NCI-H748 treated with DMSO at 0.1 percent for 48 hours (cell line): ENCODE measurements at places on chromosomes 1 and 21.

DNA sequence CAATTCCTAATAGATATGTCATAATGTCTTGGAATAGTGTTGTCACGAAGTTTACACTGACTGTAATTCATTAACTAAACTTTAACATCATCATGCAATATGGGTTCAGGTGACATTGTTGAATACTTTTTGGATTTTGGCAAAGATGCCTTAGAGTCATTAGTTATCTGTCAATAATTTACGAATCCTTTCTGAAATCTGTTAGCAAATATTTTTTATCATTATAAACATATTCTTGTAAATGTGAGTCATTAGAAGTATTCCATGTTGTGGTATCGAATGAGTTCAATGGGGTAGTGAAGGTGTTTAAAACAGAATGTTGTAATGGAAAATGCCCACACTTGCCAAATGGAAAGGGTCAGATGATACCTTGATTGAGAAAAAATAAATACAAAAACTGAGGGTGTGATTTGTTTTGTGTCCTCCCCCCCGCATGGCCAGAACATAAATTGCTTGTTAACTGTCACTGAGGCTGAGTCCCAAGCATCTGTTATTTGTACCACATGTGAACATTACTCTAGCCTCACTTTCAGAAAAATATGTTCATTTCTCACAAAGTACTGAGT is 5.2 kb upstream of the NR5A2 start:
- no peak for DNase-seq

- DNase-seq: no peak
Measured at GRCh38 chr1:36067871-36068270, 16.0 kb upstream of the TEKT2 start.

GRCh38 chr1:26289158-26290059 is 9.5 kb downstream of the SH3BGRL3 start:
- no peak for DNase-seq

- DNase-seq: no peak
Measured at GRCh38 chr1:224262373-224263054, 67.5 kb downstream of the NVL start.

- DNase-seq: peak; percentile 43
Measured at GRCh38 chr1:203287109-203287893, 18.0 kb upstream of the BTG2 start.

DNA sequence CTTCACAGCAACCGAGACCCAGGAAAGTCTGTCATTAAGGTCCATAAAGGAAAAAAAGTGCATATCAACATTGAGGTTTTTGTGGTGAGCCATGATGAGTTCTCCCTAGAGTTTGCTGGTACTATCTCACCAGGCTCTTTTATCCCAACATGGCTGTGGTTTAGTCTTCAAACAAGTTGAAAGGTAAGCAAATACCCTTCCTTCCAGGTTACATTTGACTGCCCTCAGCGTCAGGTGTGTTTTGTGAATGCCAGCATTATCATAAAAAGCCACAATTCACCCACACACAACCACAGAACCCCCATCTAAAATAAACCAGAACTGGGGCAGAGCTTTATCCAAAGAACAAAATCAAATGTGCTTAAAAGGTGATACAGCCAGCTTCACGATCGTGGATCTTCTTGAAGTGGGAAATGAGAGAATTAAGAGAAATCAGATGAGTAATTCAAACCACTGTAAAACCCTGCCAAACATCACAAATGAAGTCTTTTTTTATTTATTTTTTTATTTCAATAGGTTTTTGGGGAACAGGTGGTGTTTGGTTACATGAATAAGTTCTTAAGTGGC is 64.7 kb downstream of the SETD4 start:
- DNase-seq: no peak

GRCh38 chr1:89739013-89739843 is 81.6 kb upstream of the LRRC8D start:
- no peak for DNase-seq

GRCh38 chr1:182493063-182493462 is 43.1 kb downstream of the RGSL1 start:
- no peak for DNase-seq

- DNase-seq: no peak
Measured at GRCh38 chr1:180155182-180155682, 563 bp downstream of the QSOX1 start.

- DNase-seq: peak; percentile 84
Measured at GRCh38 chr21:35796844-35797243, 263.5 kb downstream of the SETD4 start.

DNA sequence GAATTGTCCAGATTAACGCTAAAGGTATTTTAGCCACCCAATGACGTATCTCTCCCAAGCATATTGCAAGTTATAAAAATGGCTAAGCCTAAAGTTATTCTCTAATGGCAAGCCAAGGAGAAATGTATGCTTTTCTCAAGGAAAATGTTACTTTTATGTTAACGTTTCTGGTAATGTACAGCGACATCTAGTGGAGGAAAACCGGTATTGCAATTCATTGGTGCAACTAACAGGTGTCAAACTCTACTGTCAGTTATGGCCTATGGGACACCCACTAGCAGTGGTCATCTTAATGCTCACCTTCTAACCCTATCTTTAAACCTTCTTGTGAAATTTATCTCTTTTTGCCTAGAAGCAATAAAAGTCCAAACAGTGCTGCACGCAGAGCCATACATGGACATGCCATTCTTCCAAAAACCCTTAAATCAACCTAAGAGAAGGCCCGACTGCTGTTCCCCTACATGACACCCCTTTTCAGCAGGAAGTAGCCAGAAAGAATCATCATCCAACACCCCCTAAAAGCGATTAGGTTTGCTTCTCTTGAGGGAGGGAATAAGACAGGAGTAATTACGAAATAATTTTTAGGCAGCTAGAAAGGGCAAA is 68.7 kb upstream of the LRIF1 start:
- peak; percentile 32 for DNase-seq

GRCh38 chr1:53310847-53311681 is 16.8 kb downstream of the LRP8 start:
- DNase-seq: no peak

- DNase-seq: no peak
Measured at GRCh38 chr1:14318830-14319229, 279.7 kb upstream of the KAZN start.

DNA sequence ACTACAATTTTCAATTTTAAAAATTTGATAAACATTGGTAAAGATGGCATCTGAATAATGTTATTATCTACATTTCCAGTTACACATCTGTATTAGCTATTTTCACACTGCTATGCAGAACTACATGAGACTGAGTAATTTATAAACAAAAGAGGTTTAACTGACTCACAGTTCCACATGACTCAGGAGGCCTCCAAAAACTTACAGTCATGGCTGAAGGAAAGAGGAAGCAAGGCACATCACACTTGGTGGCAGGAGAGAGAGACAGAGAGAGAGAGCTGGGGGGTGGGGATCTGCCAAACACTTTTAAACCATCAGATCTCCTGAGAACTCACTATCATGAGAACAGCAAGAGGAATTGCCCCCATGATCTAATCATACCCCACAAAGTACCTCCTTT is 850.0 kb downstream of the LTN1 start:
- no peak for DNase-seq

DNA sequence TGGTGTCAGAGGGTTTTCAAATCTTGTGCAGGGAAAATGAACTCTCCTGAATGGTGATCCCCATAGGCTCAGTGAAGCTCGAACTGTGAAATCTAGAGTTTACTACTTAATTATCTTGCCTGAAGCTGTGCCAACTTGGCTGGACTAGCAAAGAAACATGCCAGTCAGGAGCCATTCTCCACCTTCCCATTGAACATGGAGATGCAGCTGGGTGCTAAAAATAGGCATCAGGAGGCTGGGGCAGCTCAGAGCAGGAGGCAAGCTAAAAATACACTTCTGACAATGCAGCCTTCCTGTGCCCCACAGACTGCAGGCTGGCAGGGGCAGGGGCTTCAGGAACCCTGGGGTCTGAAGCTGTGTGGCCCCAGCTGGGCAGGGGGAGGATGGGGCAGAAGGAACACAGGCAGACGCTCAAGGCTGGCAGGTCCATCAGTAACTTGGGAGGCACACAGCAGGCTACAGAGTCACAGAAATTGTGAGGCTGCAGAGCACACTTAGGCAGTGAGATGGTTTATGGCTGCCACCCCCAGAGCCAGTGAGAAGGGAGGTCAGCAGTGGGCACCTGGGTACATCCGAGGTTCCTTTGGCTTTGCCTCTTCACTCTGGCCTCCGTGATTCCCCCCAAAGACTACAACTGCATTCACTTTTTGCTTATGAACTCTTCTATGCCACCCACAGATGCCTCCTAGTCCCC is 155.4 kb upstream of the KCND3 start:
- no peak for DNase-seq

DNA sequence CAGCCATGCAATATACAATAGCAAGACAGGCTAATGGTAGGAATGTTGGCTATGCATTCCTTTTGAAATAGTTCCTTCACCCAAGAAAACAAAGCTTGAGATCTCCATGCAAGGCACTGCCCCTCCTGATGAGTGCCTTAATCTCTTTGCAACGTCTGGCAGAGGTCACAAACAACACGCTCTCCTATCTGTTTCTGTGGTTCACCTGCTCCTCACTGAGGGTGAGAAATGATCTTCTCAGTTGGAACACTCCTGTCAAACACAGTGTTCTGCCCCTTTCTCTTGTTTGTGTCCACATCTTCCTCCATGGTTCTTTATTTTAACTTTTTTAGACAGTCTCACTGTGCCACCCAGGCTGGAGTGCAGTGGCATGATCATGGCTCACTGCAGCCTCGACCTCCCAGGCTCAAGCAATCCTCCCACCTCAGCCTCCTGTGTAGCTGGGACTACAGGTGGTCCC is 21.2 kb upstream of the XPR1 start:
- DNase-seq: no peak

DNA sequence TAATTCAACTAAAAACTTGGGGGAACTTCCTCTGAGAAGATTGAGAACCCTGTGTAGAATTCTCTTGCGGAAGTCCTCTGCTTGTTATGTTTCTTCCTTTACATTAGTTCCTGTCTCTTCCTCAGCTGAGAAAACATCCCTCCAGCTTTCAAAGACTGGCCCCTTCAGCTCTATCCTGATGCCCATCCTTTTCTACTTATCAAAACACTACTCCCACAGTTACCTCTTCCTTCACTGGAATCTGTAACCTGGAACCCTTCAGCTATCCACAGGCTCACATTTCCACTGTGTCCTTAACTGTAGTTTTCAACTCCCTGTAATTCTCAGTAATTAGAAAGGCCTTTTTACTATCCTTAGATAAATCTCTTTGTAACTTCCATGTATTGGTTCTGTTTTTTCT is 6.0 kb upstream of the DEDD start:
- no peak for DNase-seq

DNA sequence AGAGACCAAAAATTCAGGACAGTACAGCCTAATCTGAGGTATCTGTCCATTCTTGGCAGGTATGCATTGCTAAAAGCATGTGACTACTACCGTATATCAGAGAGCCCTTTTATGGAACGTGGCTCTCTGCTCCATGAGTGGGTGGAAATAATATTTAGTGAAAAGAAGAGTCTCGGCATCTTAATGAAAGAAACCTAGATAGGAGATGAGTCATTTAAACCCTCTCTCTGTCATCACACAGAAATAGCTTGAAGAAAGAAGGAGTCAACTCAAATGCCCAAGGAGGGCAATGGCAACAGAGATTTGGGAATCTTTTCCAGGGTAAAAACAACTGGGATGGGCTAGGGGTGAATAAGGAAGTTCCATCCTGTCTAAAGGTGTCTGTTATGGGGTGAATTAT is 528.2 kb downstream of the SMYD3 start:
- no peak for DNase-seq

DNA sequence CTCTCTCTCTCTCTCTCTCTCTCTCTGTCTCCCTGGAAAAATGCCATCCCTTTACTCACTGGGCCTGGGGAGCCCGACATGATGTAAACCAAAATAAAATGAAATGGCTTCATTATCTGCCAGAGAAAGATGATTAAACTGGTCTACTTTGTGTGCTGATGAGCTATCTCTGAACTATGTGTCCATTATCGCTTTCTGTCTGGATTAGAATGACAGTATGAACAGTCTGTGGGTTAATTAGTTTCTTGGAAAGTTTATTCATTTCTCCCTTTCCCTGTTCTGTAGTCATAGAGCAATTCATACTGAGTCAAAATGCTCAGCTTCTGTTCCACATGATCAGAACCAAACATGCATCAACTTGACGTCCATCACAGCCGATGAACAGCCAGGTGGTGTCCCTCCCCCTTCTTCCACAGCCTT is 72.4 kb upstream of the KCND3 start:
- DNase-seq: no peak

DNA sequence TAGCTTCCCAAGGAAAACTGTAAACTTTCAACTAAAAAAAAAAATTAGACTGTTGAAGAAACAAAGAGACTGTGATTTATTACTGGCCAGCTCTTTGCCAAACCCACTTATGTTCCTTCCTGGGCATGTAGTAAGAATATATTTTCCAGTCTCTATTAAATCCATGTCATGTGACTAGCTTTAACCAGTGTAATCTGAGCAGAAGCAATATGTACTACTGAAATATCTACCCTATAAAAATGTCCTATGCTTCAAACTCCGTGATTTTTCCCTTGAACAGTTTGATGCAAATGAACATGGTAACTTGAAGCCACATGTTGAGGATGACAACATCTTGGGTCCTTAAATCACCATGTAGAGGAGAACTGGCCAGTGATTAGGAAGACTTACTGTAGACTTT is 144.5 kb downstream of the NTMT2 start:
- DNase-seq: no peak

- no peak for DNase-seq
Measured at GRCh38 chr1:29753771-29754572, 517.6 kb downstream of the PTPRU start.

GRCh38 chr21:41277196-41277595 is 39.4 kb upstream of the FAM3B start:
- no peak for DNase-seq

DNA sequence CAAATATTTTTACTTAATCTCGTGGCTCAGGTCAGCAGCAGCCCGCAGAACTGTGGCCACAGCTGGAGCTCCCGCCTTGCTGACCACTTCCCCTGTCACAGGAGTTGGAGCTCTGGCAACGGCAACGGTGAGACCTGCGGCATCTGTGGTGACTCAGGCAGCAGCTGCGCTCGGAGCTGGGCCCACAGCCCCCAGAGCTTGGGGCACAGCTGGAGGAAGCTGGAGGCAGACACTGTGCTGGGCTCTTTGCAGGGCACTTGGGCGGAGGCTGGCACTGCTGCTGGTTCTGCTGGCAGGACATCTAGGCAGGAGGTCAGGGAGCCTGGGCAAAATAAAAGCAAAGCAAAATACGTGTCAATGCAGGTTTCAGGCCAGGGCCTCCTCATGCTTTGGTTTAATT is at the start of gene LCE3A:
Gene LCE3A (minus strand): TSS at position 301 of the 400 bp plus-strand sequence. CDS start 0 bp downstream, at position 301.
- no peak for DNase-seq

DNA sequence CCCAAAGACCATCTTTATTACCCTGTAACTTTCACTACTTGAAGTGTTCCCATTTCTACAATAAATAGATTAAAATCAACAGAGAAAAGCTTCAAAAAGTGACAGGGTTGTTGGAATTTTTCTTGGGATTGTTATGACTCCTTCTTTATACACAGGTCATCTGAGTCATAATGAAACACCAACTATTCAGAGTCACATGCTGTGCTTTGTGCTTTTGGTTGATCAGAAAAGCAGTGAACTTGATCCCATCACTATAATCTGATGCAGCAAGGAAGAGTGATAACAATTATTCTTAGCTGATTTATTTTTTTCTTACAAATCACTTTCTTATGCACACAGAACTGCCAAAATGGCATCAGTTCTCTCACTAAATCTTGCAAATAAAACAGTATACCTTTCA is 422.9 kb downstream of the PTBP2 start:
- DNase-seq: no peak
